ENCODE measurements at places on chromosomes 7 and 10.

DNA sequence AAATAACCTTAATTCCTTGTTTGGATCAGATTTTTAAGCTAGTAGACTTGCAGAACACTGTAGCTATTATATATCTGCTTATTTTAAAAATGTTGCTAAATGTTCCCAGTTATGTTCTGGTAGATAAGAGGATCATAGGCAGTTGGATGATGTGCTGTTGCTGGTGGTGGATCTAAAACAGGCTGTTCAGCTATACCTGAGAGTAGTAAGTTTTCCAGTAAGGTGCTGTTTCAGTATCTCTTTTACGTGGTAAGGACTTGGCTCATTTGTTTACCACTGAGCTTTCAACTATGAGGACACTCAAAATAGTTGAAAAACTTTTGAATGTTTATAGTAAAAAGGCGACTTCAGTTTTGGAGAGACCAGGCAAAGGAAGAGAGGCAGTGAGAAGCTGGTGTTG lies 180.9 kb downstream of the CDK14 start:
- no peak for DNase-seq

DNA sequence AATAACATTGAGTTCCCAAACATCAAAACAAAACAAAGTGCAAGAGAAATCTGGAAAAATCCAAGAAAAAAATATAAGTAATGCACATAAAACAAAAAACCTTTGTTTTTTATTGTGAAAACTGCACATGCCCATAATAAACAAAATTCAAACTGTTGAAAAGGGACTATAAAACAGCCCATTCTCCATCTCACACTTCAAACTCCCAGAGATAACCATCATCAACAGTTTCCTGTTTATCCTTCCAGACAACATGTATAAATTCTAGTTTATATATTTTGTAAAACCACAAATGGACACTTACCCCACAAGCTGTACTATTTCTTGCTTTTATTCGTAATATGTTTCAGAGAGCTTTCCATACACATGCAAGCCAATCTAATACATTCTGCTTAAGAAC lies 79.3 kb downstream of the DPY19L1 start:
- no peak for DNase-seq

DNA sequence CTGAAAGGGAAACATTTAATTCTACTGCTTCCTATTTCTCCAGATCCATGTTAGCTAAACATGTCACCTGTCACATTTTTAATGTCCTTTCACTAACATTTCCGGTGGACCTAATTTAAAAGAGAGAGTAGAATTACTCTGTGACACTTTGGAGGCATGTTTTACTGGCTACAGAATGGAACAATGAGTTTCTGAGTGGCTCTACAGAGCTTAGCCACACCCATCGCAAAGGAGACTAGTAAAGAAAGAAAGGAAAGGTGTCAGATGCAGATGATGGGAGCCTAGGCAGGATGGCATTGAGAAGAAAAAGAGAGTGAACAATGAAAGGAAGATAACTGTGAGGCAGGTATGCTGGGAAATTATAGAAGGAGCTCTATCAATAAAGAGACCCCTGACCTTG lies 35.9 kb downstream of the NDUFB2 start:
- no peak for DNase-seq

DNA sequence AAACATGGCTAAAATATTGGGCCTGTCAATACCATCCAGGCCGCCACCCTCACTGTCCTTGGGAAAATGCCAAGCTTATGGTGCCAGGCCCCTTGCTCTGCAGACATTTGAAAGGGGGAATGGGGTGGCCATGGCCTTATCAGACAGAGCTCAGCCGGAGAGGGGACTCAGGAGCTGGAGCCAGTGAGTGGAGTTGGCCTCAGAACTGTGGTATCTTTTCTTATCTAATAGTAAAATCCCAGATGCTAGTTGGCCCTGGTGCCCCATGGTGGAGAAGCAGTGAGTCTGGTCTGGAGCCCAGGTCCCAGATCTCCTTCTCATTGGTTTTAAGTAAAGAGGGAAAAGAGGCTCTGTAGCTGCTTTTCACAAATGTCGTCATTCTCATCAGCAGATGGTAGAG lies 49.6 kb upstream of the SORCS3 start:
- DNase-seq: no peak

DNA sequence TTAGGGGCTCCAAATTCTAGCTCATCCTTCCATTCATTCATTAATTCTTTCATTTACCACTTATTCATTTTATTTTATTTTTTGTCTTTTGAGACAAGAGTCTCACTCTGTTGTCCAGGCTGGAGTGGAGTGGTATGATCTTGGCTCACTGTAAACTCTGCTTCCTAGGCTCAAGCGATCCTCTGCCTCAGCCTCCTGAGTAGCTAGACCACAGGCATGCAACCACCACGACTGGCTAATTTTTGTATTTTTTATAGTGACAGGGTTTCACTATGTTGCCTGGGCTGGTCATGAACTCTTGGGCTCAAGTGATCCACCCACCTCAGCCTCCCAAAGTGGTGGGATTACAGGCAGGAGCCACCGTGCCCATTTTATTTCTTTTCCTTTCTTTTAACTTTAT lies 31.6 kb downstream of the FGF8 start:
- DNase-seq: no peak

- DNase-seq: no peak
Measured at GRCh38 chr10:102814873-102815661, 22.1 kb downstream of the CYP17A1 start.

- DNase-seq: no peak
Measured at GRCh38 chr10:7826971-7827370, 8.7 kb downstream of the TAF3 start.

DNA sequence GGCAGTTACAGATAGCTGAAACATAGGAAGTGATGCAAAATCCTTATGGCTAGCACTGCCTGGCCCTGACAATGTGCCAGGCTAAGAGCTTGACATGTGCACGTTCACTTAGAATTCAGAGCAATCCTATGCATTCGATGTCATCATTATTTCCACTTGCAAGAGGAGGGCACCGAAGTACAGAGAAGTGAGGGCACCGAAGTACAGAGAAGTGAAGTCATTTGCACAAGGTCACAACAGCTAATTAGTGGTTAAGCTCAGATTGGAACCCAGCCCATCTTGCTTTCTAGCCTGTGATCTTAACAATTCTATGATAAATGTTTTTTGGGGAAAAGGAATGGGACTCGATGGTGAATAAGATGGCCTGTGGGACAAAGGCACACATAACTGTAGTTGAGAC lies 73.4 kb downstream of the ARHGAP22 start:
- no peak for DNase-seq

- DNase-seq: no peak
Measured at GRCh38 chr7:157964016-157964415, 623.6 kb downstream of the PTPRN2 start.

- no peak for DNase-seq
Measured at GRCh38 chr7:151903249-151904032, 26.5 kb upstream of the PRKAG2 start.

Measured in cortex of kidney (tissue), 1 donor.